Activated T-helper 1 cell treated with anti-CD3 and anti-CD28 coated beads, Interleukin-12 subunit alpha, Interleukin-12 subunit beta, Interleukin-2, Interleukin-4 antibody, amounts not matched to agents 30 ng/mL and 10 ng/mL and 1 ng/mL, durations not matched to agents 14 hours and 24 hours and 36 hours (primary cell): ENCODE measurements at places on chromosomes 7 and 10. TPM values are rescaled to one million over a fixed set of nuclear protein-coding genes. Genes with fewer than 3 reads are reported as not detected.
A peak's percentile ranks its signal among the peaks of the same experiment; 100 is the strongest.

The RELN gene
- total RNA-seq, result not detected in 2 replicates

The DEPP1 gene
- 4.6 and 5.3 TPM in 2 replicates for total RNA-seq

The CALHM1 gene
- total RNA-seq, result not detected in 2 replicates

The WDFY4 gene
- total RNA-seq, result 0.08 TPM in 1 of 2 replicates, not detected in the other

The OR6V1 gene
- not detected in 2 replicates for total RNA-seq

The PTPRZ1 gene
- not detected in 2 replicates for total RNA-seq

- H3K36me3 ChIP-seq, result no peaks in the 10 kb centered on the region
- peaks cover 3% of the 10 kb centered on the region for H3K27me3 ChIP-seq
- H3K4me1 ChIP-seq, result peaks cover 6% of the 10 kb centered on the region
- DNase-seq, result no peak
Observed at GRCh38 chr10:79191951-79192676, 123.3 kb downstream of the ZMIZ1 start.

- peak overlapping the region; percentile 76 for H3K27ac ChIP-seq
- peaks cover 2% of the 10 kb centered on the region for H3K27me3 ChIP-seq
- peak overlapping the region; percentile 92 for H3K4me3 ChIP-seq
- DNase-seq, result no peak
- peaks cover 54% of the 10 kb centered on the region for H3K4me1 ChIP-seq
Observed at GRCh38 chr7:100432621-100433275, 3.1 kb downstream of the MEPCE start.

DNA sequence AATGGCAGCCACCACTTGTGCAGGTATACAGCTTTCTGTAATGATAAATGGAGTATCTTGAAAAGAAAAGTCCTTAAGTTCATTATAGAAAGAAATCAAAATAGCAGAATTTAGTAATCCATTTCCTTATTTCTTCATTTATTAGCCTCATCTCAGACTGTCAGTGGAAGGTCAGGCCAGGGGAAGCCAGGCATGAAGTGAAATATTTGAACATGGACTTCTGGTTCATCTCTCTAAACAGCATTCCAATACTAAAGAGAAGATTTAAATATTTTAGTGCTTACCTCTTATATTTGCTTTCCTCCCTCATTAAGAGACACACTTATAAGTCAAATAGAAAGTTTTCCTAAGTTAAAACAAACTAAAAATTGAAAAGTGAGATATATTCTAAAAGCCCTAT lies 26.8 kb downstream of the TRDMT1 start:
- H3K27me3 ChIP-seq, result peaks cover 3% of the 10 kb centered on the region
- H3K4me1 ChIP-seq, result peaks cover 7% of the 10 kb centered on the region
- no peak overlapping the region for H3K27ac ChIP-seq

GRCh38 chr7:88279323-88279722 lies 27.4 kb downstream of the STEAP4 start:
- no peak overlapping the region for H3K4me3 ChIP-seq
- no peaks in the 10 kb centered on the region for H3K27me3 ChIP-seq
- H3K27ac ChIP-seq, result no peak overlapping the region
- H3K4me1 ChIP-seq, result no peaks in the 10 kb centered on the region
- DNase-seq, result no peak

GRCh38 chr10:132471484-132471883 lies 66.1 kb upstream of the INPP5A start:
- H3K27ac ChIP-seq, result no peak overlapping the region
- H3K4me1 ChIP-seq, result peaks cover 8% of the 10 kb centered on the region
- peaks cover 17% of the 10 kb centered on the region for H3K27me3 ChIP-seq
- no peak for DNase-seq

- no peaks in the 10 kb centered on the region for H3K4me1 ChIP-seq
- no peak overlapping the region for H3K27ac ChIP-seq
- no peaks in the 10 kb centered on the region for H3K36me3 ChIP-seq
- peaks cover 20% of the 10 kb centered on the region for H3K27me3 ChIP-seq
- DNase-seq, result no peak
Observed at GRCh38 chr7:25389489-25390106, 161.3 kb upstream of the NPVF start.

- no peaks in the 10 kb centered on the region for H3K27me3 ChIP-seq
- no peak for DNase-seq
- H3K27ac ChIP-seq, result peak overlapping the region; percentile 66
- peaks cover 69% of the 10 kb centered on the region for H3K4me1 ChIP-seq
- peaks cover 72% of the 10 kb centered on the region for H3K36me3 ChIP-seq
Observed at GRCh38 chr7:155741805-155742204, 70.5 kb downstream of the SHH start.

DNA sequence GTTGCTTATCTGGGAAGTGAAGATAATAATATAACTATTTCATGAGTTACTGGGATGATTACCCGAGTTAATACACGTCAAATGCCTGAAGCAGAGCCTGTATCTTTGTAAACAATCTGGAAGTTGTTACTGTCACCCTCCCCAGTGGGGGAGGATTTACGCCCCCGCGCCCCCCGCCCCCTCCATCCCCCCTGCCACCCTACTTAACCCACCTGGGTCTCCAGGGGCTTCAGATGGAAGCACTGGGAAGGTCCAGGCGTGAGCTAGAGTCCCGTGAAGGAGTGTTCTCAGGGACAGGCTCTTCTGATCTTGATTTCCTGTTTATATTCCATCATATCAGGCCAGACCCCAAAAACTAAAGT lies 691 bp upstream of the PPA1 start:
- no peaks in the 10 kb centered on the region for H3K27me3 ChIP-seq
- no peak for DNase-seq
- peaks cover 12% of the 10 kb centered on the region for H3K36me3 ChIP-seq
- H3K4me1 ChIP-seq, result peaks cover 38% of the 10 kb centered on the region
- peak overlapping the region; percentile 84 for H3K27ac ChIP-seq

DNA sequence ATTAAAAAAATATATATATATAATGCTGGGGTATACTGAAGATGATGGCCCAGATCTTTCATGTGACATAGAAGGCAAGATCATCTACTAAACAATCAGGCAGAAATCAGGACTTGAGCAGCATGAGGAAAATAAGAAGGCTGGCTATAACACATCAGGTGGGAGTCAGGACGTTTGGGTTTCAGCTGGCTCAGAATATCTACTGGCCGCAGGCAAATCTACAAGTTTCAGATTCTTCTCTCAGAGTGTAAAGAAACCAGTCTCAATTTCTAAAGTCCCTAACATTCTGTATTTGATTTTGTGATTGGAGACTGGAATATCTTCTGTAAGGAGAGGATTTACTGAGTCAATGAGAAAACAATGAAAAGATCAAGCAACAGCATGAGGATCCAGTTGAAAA lies 37.7 kb upstream of the FAM3C start:
- H3K27me3 ChIP-seq, result peaks cover 2% of the 10 kb centered on the region
- no peak overlapping the region for H3K27ac ChIP-seq
- no peak for DNase-seq
- H3K4me3 ChIP-seq, result no peak overlapping the region

DNA sequence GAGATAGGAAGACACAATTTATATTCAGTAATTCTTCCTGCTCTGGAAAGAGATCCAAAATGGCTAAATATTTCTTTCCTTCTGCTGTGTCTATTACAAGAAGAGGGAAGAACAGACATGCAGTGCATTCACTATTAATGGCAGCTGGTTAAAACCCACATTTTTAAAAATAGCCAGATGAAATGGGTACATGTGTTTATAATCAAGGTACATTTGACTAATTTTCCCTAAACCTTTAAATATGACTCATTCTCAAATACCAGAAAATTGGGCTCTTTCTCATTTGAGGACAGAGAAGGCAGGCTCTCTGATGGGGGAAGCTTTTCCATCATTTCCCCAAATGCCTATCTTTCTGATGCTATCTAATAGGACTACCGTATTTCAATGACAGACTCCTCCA lies 215.7 kb upstream of the HABP2 start:
- no peak for DNase-seq
- no peaks in the 10 kb centered on the region for H3K36me3 ChIP-seq
- peaks cover 3% of the 10 kb centered on the region for H3K27me3 ChIP-seq
- H3K27ac ChIP-seq, result no peak overlapping the region

GRCh38 chr10:14353291-14353913 lies 22.7 kb upstream of the FRMD4A start:
- DNase-seq, result no peak
- H3K4me3 ChIP-seq, result no peak overlapping the region
- peaks cover 5% of the 10 kb centered on the region for H3K27me3 ChIP-seq
- no peaks in the 10 kb centered on the region for H3K4me1 ChIP-seq
- H3K36me3 ChIP-seq, result no peaks in the 10 kb centered on the region

- peaks cover 37% of the 10 kb centered on the region for H3K4me1 ChIP-seq
- peak overlapping the region; percentile 59 for H3K27ac ChIP-seq
- H3K36me3 ChIP-seq, result peaks cover 43% of the 10 kb centered on the region
- H3K27me3 ChIP-seq, result no peaks in the 10 kb centered on the region
Observed at GRCh38 chr10:12214763-12215218, 18.8 kb downstream of the CDC123 start.

DNA sequence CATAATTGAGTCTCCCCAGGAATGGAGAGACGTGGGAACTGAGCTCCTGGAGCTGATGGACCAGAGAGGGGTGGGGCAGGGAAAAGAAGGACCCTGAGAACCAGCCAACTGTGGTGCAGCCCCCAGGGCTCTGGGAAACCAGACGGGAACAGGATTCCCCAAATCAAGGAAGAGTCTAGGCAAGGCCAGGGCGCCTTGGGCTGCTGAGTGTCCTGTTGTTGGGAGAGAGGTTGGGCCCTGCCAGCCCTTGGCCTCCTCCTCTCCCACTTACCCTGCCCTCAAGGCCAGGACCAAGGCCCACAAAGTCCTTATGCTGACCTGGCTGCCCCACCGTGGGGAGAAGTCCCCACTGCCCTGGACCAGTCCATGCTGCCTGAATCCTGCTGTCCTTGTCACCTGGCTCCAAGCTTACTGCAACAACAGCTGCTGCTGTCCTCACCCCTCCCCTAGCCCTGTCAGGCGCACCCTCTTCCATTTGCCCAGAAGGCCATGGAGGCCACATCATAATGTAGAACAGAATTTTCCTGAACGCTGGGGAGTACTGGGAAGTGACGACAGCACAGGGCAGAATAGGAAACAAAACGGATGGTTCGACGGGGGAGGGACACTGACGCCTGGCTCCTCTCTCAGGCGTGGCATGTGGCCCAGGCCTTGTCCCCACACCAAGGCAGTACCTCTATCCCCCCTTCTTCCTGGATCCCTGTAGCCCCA lies 132.9 kb upstream of the ZMIZ1 start:
- peaks cover 3% of the 10 kb centered on the region for H3K27me3 ChIP-seq
- H3K4me1 ChIP-seq, result no peaks in the 10 kb centered on the region
- H3K36me3 ChIP-seq, result no peaks in the 10 kb centered on the region

- H3K4me3 ChIP-seq, result no peak overlapping the region
- H3K36me3 ChIP-seq, result no peaks in the 10 kb centered on the region
- peaks cover 4% of the 10 kb centered on the region for H3K27me3 ChIP-seq
- H3K27ac ChIP-seq, result no peak overlapping the region
- H3K4me1 ChIP-seq, result no peaks in the 10 kb centered on the region
Observed at GRCh38 chr10:44781131-44781530, 130.0 kb upstream of the TMEM72 start.

DNA sequence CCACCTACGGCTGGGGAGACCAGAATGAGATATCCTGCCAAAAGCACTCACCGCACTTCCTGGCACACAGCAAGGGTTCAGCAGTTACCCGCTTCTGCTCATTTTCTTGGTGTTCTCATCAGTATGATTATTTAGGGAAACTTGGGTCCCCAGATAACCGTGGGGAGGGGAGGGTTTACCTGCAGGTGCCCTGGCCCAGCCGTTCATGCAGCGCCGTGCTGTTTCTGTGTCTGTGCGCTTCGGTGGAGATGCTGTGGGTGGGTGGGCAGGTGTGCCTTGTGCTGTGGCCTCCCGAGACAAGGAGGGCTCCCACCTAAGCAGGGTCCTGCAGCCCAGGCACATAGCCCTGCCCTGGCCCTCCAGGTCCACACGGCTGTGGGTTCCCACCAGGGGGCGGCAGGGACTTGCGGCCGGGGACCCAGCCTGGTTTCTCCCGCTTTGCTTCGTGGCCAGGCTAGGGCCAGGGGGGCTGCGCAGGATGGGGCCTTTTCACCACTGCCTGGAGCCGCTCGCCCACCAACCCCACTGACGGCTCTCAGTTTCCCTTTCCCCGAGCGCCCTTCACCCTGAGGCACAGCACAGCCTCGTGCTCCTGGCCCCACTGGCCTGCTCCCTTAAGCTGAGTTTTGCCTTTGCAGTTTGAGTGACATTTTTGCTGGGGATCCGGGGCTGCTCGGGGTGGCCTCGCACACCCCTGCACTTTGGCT lies 78.5 kb downstream of the LHPP start:
- H3K27me3 ChIP-seq, result peaks cover 4% of the 10 kb centered on the region
- H3K4me1 ChIP-seq, result no peaks in the 10 kb centered on the region
- H3K27ac ChIP-seq, result no peak overlapping the region
- H3K36me3 ChIP-seq, result no peaks in the 10 kb centered on the region

DNA sequence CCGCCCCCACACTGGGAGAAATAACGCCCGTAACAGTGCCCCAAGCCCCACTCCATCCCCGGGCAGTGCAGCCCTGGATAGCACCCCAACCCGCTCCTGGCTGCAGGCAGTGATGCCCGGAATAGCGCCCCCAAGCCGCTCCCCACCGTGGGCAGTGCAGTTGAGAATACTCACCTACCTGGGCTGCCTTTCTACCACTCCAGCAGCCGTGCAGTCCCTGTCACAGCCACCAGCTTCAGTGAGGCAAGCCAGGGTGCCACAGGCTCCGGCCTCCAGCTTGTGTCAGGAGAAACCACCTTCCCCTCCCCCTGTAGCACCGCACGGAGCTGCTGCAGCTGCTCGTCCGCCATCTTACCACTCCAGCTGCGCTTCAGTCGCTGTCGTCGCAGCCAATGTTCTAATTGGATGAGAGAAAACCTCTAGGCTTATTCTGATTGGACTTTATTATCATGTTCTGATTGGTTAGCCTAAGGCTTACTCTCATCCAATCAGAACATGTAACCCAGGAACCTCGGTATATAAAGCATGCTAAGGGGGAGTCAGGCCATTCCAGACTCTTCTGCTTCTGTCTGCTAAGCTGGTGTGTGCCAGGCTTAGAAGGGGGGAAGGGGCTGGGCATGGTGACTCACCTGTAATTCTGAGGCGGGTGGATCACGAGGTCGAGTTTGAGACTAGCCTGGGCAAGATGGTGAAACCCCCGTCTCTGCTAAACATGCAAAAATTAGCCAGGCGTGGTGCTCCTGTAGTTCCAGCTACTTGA lies 53.2 kb upstream of the ZNF33B start:
- H3K4me1 ChIP-seq, result no peaks in the 10 kb centered on the region
- no peak overlapping the region for H3K4me3 ChIP-seq
- H3K36me3 ChIP-seq, result no peaks in the 10 kb centered on the region
- no peak for DNase-seq
- H3K27me3 ChIP-seq, result peaks cover 2% of the 10 kb centered on the region
- no peak overlapping the region for H3K27ac ChIP-seq

GRCh38 chr10:12724807-12725579 lies 276.5 kb downstream of the CCDC3 start:
- peaks cover 9% of the 10 kb centered on the region for H3K4me1 ChIP-seq
- no peak for DNase-seq
- no peak overlapping the region for H3K4me3 ChIP-seq

GRCh38 chr7:2515424-2516193 lies 4.0 kb upstream of the LFNG start:
- no peak overlapping the region for H3K27ac ChIP-seq
- H3K36me3 ChIP-seq, result no peaks in the 10 kb centered on the region
- H3K4me1 ChIP-seq, result peaks cover 34% of the 10 kb centered on the region
- no peak overlapping the region for H3K4me3 ChIP-seq
- H3K27me3 ChIP-seq, result peaks cover 5% of the 10 kb centered on the region

GRCh38 chr10:23613900-23614299 lies 175.0 kb downstream of the OTUD1 start:
- no peak overlapping the region for H3K4me3 ChIP-seq
- no peaks in the 10 kb centered on the region for H3K36me3 ChIP-seq
- H3K27ac ChIP-seq, result no peak overlapping the region
- H3K27me3 ChIP-seq, result no peaks in the 10 kb centered on the region

GRCh38 chr10:9608602-9609001 lies 1409.1 kb upstream of the CELF2 start:
- H3K27me3 ChIP-seq, result no peaks in the 10 kb centered on the region
